ENCODE measurements at places on chromosomes 4 and X.

DNA sequence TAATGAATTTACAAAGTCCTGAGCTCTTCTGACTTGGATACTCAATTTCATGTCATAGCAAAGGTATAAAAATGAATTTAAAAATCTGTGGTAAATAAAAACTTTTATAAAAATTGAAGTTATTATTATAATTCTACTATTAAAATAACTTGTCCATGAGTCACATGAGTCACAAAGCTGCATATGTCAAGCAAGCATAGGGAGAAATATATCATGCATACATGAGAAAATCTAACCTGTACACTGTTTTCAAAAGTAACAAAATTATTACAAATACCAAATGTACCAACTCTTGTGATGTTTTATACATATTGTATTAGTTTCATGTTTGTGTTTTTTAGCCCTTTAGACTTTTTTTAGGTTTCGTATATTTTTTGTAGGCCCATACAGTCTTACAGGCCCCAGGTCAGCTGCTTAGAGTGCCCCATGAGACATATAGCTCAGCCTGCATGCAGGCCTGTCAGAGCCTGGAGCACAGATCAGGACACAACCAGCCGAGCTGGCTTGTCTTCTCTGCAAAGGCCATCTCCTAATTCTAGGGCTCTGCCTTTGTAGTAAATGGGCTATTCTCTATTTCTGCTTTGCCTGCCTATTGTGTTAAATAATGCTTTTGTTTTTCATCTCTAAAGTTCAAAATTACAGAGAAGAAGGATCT is 818.7 kb upstream of the TENM3 start:
- no peak for DNase-seq

- no peak for DNase-seq
Observed at GRCh38 chr4:86530183-86530582, 63.9 kb upstream of the PTPN13 start.

DNA sequence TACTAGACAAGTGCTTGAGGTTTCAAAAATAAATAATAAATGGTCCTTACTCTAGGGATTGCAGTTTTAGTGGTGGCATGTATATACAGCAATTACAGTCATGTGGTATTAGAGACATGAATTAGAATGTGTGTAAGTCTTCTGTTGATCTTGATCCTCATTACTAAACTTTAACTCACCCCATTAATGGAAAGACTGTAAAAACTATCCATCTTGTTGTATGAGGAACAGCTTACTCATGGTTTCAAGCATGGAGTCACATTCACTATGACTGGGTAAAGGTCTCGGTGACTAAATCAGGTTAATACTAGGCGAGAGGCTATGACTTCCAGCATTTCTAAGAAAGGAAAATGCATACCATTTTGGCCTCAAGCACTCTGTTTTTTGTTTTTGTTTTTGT is 107.0 kb upstream of the HPGD start:
- peak; percentile 78 for DNase-seq

- peak; percentile 75 for DNase-seq
Observed at GRCh38 chrX:114152130-114152529, 431.8 kb upstream of the HTR2C start.

- peak; percentile 53 for DNase-seq
Observed at GRCh38 chr4:125283707-125284279, 31.0 kb upstream of the FAT4 start.

DNA sequence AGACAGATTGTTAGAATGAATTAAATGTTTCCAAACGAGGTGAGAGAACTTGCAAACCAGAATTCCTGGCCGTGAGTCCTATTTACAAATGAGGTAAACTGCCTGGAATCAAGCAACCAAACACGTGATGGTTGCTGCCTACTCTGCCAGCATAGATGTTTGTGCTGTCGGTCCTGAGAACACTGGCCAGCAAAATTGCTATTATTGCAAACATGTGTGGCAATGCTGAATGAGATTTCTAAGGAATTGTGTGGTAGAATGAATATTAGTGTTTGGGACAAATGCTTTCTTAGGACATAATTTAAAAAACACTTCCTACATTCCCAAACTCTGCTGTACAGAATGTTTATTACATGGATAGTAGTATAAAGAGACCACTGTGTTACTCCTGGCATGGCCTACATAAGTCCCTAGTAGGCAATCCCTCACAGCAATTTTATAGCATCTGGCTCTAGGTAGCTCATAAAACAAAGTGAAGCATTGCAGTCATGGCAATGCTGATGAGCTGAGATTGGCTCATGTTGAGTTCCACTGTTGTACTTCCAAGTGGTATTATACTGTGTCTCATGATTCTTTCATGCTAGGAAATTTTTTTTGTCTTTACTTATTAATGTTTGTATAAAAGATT is 605.2 kb upstream of the EPHA5 start:
- no peak for DNase-seq

- peak; percentile 30 for DNase-seq
Observed at GRCh38 chrX:41033299-41033698, 51.9 kb upstream of the USP9X start.

DNA sequence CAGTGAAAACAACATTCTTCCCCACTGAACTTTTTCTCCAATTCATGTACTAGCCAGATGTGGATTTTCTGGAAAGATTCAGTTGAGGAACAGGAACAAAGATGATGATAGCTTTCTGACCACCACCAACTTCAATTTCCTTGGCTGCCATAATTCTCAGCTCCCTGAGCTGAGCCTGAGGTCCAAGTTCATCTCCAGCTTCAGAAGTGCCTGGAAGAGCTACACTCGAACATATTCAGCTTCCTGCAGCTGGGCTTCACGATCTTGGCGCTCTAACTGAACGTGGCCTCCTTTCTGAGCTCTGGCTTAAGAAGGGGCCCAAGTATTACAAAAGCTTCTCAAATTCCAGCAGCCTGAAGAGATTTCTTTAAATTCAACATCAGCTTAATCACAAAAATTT is 83.9 kb downstream of the QDPR start:
- no peak for DNase-seq

GRCh38 chr4:109383823-109384222 is 49.8 kb upstream of the SEC24B start:
- DNase-seq, result no peak

DNA sequence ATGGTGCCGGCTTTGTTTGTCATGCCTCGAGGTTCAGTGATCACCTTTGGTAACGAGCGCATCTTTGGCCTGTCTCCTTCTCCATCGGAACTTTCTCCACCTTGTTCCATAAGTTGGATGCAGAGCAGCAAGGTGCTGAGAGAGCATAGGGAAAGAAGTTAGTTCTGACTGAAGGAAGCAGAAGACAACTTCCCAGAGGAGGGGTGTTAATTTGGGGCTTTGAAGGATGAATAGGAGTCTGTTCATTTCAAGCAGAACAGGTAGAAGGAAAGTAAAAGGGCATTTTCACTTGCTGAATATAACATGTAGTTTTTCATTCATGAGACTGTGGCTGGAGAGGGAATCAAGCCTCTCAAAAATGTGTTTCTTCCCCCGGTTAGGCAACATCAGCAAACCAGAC is 232.0 kb upstream of the PSAPL1 start:
- no peak for DNase-seq

- no peak for DNase-seq
Observed at GRCh38 chrX:57083143-57083542, 38.2 kb downstream of the SPIN2B start.

DNA sequence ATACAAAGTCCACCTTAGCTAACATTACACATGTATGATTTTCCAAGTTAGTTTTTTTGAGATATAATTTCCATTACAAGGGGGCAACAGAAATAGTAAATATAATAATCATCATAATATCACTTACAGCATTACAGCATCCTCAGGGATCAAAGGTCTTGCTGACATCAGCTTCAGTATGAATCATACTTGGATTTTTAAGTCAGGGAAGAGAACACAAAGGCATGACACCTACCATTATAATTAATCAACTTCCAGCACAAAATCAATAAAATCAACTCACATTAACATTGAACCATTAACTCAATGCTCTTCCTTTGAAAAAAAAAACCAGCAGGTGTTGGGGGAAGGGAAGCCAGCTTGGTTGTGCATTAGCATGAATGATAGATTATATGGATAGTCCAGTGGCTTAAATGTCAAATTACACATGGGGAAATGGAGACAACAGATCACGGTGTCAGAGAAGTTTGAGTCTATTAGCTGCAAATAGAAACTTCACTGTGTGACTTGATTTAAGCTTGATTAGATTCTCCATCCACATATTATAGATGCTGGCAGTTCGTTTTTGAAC is 66.9 kb upstream of the CAPN6 start:
- peak; percentile 10 for DNase-seq

DNA sequence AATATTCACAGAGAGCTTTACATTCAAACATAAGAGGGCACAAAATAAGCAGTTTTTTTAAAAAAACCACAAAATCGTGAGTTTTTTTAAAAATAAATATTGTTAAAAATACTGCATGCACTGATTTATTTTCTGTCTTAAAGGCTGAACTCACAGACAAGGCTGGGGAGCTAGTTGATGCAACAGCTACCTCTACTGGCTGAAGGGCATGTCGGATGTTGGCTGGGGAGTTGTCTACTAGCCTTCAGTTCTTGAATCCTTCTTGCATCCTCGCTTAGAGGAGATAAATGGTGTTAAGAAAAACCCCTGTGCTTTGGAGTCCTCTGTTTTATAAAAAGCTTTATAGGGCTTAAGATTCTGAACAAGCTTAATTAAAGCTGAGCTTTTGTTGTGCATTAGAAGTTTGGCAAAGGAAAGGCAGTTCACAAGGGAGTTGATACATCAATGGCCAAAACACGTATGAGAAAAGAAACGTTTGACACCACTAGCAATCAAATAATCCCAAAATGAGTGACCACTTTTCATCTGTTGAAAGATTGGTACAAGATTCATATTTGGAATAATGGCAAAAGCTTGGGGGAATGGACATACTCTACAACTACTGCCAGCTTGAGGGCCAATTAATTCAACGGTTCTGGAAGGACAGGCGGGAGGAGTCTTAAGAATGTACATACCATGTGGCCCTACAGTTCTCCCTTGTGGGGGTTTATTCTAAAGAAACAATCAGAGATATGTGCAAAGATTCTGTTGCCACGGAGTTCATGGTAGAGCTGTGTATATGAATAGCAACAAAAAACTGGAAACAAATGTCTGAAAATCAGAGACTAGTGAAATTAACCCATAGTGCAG is 94.7 kb downstream of the SEL1L3 start:
- peak; percentile 80 for DNase-seq

DNA sequence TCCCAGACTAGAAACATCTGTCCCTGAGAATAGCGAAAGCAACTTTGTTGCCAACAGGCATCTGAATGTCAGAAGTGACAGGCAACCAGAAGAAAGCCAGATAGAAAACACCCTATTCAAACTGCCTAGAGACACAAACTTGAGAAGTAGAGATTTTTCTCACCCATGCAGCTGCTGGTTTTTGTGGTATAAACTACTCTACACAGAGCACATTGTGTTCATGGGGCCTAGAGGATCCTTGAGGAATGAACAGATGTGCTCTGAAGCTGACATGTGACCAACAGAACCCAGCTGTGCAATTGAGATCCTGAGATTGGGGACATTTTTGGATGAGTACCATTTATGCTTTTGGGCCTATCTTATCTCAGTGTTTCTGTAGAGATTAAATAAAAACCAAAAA is 63.6 kb upstream of the NRK start:
- no peak for DNase-seq

- no peak for DNase-seq
Observed at GRCh38 chr4:12580787-12581186, 903.4 kb downstream of the RAB28 start.

DNA sequence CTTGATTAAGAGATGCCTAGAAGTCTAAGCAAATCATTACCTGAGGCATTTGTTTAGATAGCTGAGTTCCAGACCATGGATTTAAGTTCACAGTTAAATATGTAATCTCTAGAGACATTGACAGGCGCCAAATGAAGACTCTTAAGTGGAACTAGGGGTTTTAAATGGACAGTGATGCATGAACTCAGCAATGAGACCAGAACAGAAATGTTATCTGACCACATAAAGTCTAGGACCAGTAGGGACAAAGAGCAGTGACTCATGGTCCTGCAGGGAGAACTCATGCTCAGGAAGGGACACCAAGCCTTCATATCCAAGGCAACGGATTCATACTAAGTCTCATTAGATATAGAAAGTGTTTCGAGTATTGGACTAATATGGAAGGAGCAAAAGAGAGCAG is 152.3 kb downstream of the PPARGC1A start:
- DNase-seq, result no peak

GRCh38 chr4:177448850-177449249 is 6.6 kb upstream of the AGA start:
- peak; percentile 56 for DNase-seq

DNA sequence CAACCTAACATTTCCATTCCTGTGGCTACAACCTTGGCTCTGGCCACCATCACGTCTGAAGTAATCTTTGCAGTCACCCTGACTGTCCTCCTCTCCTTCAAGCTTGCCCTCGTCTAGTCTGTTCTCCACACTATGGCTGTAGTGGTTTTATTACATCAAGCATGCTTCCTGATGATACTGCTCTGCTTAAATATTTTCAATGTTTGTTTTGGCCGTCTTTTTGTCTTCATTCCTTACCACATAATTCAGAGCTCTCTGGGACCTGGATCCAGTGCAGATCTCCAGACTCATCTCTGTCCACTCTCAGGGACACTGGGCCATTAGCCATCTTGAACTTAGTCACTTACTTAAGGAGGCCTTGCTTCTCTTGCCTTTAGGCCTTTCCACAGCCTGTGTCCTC is 27.7 kb upstream of the FREM3 start:
- peak; percentile 74 for DNase-seq

DNA sequence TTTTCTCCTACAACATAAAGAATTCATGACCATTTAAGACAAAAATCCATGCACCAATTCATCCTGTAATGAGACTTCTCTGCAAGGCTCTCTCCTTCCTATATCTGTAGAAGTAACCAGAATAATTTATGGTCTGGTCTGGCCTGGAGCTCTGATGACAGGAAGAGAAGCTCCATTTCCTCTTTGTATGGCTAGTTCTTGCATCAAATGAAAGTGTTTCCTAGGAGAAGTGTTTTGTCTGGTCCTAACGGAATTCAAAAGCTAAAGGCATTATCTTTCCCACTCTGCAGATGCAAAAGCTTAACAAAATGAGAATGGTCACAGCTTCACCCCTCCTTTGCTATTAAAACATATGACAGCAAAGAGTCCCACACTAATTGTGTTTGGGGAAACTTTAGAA is 55.1 kb downstream of the SPATA18 start:
- DNase-seq, result peak; percentile 17

DNA sequence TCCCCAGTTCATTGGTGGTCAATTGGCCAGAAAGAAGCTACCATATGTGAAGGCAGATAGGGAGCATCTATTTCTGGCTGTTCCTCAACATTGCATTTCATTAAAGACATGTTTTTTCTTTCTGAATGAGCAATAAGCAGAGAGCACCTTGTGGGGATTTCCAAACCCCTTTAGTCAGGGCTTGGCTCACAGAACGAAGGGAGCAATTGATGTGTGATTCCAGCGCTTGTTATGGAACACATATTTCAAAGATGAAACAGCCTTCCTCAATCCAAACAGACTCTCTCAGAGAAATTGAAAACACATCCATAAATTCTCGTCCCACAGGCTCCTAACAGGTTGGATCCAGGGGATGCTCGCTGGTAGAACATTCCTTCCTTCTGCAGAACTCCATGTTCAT is 84.1 kb downstream of the CLCN4 start:
- DNase-seq, result peak; percentile 94

- no peak for DNase-seq
Observed at GRCh38 chrX:45851434-45851991, 650.8 kb upstream of the DIPK2B start.

Measured in fibroblast of mammary gland (primary cell).